Endothelial cell (in vitro differentiated cells): ENCODE measurements at places on chromosomes 4 and X. TPM values are rescaled to one million over a fixed set of nuclear protein-coding genes. Genes with fewer than 3 reads are reported as not detected.

DNA sequence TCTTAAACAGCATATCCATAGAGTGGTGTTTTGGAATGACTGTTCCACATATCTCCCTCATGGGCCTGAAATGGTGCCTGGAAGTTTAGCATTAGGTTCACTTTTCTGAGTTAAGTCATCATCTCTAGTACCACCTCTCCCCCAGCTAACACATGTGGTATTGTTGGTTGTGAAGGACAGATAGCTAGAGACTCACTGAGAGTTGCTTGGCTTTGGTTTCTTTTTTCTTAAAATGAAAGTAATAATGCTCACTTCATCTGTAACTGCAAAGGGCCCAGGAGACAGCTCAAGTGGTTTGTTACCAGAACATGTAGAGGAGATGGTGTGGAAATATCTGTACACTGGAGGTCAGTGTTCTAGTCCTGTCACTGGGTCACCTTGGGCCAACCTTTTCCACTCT, 90.9 kb downstream of the EFNB1 start:
- no peaks in the 10 kb centered on the region for H3K36me3 ChIP-seq
- no peak overlapping the region for H3K27ac ChIP-seq
- H3K4me3 ChIP-seq, result no peak overlapping the region
- H3K4me1 ChIP-seq, result no peaks in the 10 kb centered on the region
- DNase-seq, result no peak
- H3K27me3 ChIP-seq, result peaks cover 8% of the 10 kb centered on the region

Gene EDNRA
- total RNA-seq, result 0.23 TPM

- H3K4me1 ChIP-seq, result no peaks in the 10 kb centered on the region
- no peak overlapping the region for H3K27ac ChIP-seq
- H3K4me3 ChIP-seq, result no peak overlapping the region
These were observed 91.0 kb upstream of the SH3RF1 start for GRCh38 chr4:169361756-169362155.

Gene CD40LG
- total RNA-seq, result not detected

- H3K27me3 ChIP-seq, result peaks cover 2% of the 10 kb centered on the region
- no peaks in the 10 kb centered on the region for H3K36me3 ChIP-seq
- H3K27ac ChIP-seq, result no peak overlapping the region
- H3K4me3 ChIP-seq, result no peak overlapping the region
These were observed 182.5 kb upstream of the TBL1X start for GRCh38 chrX:9282325-9282724.

Gene PNCK
- 0.41 TPM for total RNA-seq

- no peaks in the 10 kb centered on the region for H3K36me3 ChIP-seq
- no peaks in the 10 kb centered on the region for H3K27me3 ChIP-seq
These were observed 447.7 kb upstream of the CTSO start for GRCh38 chr4:156401371-156401770.

Gene USP53
- total RNA-seq, result 18.5 TPM

GRCh38 chr4:139824882-139825522, 159.4 kb downstream of the MGST2 start:
- peaks cover 9% of the 10 kb centered on the region for H3K27me3 ChIP-seq
- peak; percentile 29 for DNase-seq
- H3K27ac ChIP-seq, result peak overlapping the region; percentile 98
- H3K4me1 ChIP-seq, result peaks cover 64% of the 10 kb centered on the region

- H3K4me3 ChIP-seq, result peak overlapping the region; percentile 51
- H3K36me3 ChIP-seq, result peaks cover 7% of the 10 kb centered on the region
- no peak overlapping the region for H3K27ac ChIP-seq
- H3K27me3 ChIP-seq, result peaks cover 5% of the 10 kb centered on the region
These were observed 5.9 kb downstream of the TIMM17B start for GRCh38 chrX:48891402-48892288.

GRCh38 chr4:105990933-105991332, 95.7 kb downstream of the NPNT start:
- H3K4me1 ChIP-seq, result no peaks in the 10 kb centered on the region
- H3K27ac ChIP-seq, result no peak overlapping the region
- DNase-seq, result no peak
- H3K36me3 ChIP-seq, result no peaks in the 10 kb centered on the region
- H3K27me3 ChIP-seq, result no peaks in the 10 kb centered on the region
- no peak overlapping the region for H3K4me3 ChIP-seq

- H3K27ac ChIP-seq, result no peak within 1 kb of the TSS
- no peak for DNase-seq
- H3K27me3 ChIP-seq, result no peaks in the 10 kb centered on the region
- H3K4me1 ChIP-seq, result peaks cover 13% of the 10 kb centered on the region
These were observed at the start of gene DTHD1 for GRCh38 chr4:36281384-36282106. Gene DTHD1 (plus strand): TSS chr4:36281616. CDS start chr4:36281759, 143 bp downstream.

Gene TSC22D3
- total RNA-seq, result 68.7 TPM

Gene ATP10D
- total RNA-seq, result 9.3 TPM

DNA sequence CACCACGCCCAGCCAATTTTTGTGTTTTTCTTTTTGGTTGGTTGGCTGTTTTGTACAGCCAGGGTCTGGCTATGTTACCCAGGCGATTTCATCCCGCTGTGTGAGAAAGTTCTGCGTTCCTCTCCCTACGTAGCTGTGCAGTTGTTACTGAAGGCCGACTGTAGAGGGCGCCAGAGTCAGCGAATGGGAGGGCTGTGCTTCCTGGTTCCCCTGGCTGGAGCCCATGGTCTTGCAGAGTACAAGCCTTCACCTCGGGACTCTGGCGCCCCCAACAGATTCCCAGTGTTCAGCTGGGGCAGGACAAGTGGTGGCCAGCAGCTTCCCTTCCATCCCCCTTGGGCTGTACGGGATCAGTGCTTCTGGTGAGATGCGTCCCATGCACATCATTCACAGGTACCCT, 5.6 kb upstream of the CT45A1 start:
- no peaks in the 10 kb centered on the region for H3K27me3 ChIP-seq
- no peaks in the 10 kb centered on the region for H3K36me3 ChIP-seq
- no peak overlapping the region for H3K27ac ChIP-seq
- no peak overlapping the region for H3K4me3 ChIP-seq
- H3K4me1 ChIP-seq, result no peaks in the 10 kb centered on the region

GRCh38 chr4:6854098-6854744, 55.4 kb upstream of the TBC1D14 start:
- no peak for DNase-seq
- no peaks in the 10 kb centered on the region for H3K27me3 ChIP-seq
- H3K4me3 ChIP-seq, result no peak overlapping the region
- no peak overlapping the region for H3K27ac ChIP-seq

DNA sequence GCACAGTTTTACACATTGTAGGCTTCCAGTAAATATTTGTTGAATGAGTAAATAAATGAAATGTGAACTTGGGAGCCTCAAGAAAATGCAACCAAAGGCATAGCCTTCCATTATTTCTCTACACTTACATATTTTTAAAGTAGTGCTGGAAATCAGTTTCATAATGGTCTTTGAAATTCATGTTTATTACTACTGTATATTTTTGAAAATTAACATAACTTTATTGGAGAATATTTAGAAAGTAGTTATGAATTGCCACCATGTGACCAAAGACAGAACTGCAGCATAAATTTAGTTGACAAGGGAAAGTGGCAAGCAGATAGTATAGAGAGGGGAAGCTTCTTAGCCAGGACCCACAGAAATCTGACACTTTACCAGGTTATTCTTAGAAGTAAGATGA, 6.4 kb downstream of the TCEAL8 start:
- peaks cover 3% of the 10 kb centered on the region for H3K36me3 ChIP-seq
- H3K4me3 ChIP-seq, result no peak overlapping the region
- no peak for DNase-seq
- H3K27ac ChIP-seq, result no peak overlapping the region

DNA sequence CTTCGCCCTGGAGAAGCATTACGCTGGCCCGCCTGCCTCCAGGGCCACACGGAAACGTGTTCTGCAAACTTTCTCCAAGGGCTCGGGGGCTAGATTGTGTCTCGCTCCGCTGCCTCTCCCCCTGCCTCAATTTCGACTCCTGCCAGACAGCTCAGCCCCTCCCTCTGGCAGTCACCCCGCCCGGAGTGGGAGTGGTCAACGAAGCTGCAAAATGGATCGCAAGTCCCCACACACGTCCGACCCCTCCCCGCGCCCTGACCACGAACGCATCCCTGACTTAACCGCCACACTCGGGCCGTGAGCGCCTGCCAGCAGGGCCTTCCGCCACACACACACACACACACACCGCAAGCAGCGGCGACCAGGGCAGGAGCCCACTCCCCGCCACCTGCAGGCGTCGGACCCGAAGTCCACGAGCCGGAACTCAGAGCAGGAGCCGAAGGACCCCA, 47.0 kb upstream of the NKAP start:
- peak overlapping the region; percentile 73 for H3K4me3 ChIP-seq
- DNase-seq, result no peak
- no peaks in the 10 kb centered on the region for H3K36me3 ChIP-seq
- H3K27me3 ChIP-seq, result peaks cover 3% of the 10 kb centered on the region

DNA sequence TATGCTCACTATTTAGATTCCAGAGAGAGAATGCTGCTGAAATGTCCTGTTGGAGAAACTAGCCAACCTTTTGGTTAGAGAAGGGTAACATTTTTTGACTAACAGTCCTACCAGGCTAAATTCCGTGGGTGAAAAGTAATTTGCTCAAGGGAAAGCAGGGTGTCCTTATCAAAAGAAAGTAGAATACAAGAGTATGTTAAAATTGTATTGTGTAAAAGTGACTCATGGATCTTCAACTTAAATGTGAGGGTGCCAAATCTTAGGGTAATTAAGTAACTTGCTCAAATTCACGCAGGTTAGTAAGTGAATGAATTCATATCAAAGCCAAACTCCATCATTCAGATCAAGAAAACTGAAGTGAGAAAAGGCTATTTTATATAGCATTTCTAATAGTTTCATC, 81.7 kb downstream of the PCDH7 start:
- no peaks in the 10 kb centered on the region for H3K27me3 ChIP-seq
- peaks cover 10% of the 10 kb centered on the region for H3K4me1 ChIP-seq
- H3K36me3 ChIP-seq, result no peaks in the 10 kb centered on the region
